ENCODE measurements at places on chromosomes 7 and 10.

GRCh38 chr7:105776068-105776790, 100.2 kb downstream of the ATXN7L1 start:
- DNase-seq, result no peak

GRCh38 chr7:96090756-96091155, 231.1 kb downstream of the SLC25A13 start:
- DNase-seq, result no peak

DNA sequence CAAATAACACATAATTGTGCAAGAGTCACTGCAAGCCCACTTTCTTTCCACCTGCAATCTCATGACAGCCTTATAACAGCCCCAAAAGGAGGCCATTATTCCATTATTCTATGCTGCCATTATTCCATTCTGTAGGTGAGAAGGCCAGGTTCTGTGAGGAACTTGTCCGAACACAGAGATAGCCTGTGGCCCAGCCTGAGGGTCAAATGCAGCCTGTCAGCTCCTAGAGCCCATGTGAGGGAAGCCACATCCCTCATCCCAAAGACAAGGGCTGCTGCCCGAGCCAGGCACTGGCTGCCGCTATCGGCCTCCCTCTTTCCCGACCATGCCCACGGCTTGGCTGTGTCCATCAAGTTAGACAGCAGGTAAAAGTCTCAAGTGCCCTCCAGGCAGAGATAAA, 24.1 kb upstream of the C10orf71 start:
- no peak for DNase-seq

GRCh38 chr10:133236401-133237240, 1.0 kb upstream of the VENTX start:
- DNase-seq, result peak; percentile 57

GRCh38 chr10:117071286-117072050, 66.5 kb upstream of the SHTN1 start:
- peak; percentile 10 for DNase-seq

DNA sequence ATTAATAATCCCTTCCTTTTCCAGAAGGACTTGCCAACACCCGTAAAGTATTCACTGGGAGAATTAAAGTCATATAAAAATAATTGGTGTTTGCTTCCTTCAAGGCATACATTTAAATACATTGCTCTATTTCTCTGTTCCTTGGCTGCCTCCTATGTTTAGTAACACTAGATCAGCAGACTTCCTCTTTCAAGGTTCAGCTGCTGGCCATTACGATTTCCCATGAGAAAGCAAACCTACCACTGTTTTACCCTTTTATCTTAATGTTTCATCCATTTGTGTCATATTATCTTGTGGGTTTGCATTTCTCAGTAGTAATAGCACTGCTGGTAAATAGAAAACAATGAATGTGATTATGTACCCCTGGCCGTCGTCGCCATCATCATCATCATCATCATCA, 313.8 kb upstream of the BMPER start:
- peak; percentile 30 for DNase-seq

All from suppressor macrophage (primary cell).